ENCODE measurements at places on chromosomes 3 and 15.

GRCh38 chr3:52055537-52056351, 627 bp downstream of the DUSP7 start:
- peak; percentile 56 for DNase-seq

DNA sequence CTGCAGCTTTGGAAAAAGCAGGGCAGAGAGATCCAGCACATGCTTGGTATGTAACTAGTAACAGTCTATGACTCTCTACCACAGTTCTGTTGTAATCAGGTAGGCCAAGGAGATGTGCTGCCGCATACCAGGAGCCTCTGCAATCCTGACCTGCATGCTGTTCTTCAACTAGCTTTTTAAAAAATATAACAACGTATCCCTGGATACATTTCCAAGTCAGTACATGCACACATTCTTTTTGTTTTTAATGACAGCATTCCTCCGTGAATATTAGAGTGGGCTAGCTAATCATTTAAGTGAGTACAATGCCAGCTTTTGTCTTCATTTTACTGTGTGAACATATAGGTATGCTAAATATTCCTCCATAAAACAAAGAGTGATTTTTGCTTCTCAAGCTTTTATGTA, 437.8 kb downstream of the RBMS3 start:
- peak; percentile 12 for DNase-seq

GRCh38 chr3:43257850-43258249, 28.5 kb upstream of the SNRK start:
- DNase-seq: no peak

GRCh38 chr15:39362821-39363561, 217.9 kb upstream of the THBS1 start:
- DNase-seq: peak; percentile 65

DNA sequence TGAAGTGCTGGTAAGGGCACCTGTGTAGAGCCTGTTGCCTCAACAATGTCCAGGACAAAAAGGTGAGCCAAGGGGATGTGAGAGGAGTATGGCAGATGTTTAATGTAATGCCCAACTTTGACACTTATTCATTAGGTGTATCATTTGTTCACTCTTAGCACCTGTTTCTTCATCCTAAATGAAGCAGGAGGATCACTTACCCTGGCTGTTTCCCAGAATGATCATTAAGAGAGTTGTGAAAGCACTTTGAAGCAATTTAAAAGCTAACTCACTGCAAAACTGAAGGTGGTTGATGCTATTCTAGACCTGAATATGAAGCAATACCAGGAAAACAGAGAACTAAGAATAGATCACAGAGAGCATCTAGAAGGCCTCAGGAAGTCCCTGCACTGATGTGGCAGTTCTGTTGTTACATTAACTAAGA, 3.4 kb upstream of the HHLA2 start:
- no peak for DNase-seq

DNA sequence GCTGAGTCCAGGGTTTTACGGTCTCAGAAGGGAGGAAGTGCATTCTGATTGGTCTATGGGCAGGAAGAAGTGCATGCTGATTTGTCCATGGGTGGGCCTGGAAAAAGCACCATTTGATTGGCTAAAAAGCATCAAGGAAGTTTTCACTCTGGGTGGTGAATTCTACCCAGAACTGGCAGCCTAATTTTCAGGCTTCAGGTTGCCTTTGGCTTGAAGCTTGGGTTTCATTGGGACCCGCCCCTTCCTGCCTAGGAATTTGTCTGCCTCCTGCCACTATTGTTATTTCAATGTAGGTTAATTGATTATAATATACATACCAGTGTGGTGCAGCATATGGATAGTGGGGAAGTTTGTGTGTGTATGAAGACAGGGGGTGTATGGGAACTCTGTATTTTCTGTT, 1355.9 kb downstream of the SI start:
- DNase-seq: no peak

GRCh38 chr3:41127414-41127813, 71.9 kb upstream of the CTNNB1 start:
- no peak for DNase-seq

GRCh38 chr3:188404701-188405100, 250.7 kb downstream of the LPP start:
- DNase-seq: no peak

Measured in fibroblast of villous mesenchyme (primary cell).